Hindlimb muscle (tissue), 1 donor: ENCODE measurements at places on chromosomes 12 and 14. TPM values are rescaled to one million over a fixed set of nuclear protein-coding genes. Genes with fewer than 3 reads are reported as not detected.

The DCN gene
- polyA plus RNA-seq, result 1,243 TPM

The PDE6H gene
- not detected for polyA plus RNA-seq

The CDK2 gene
- 23.7 TPM for polyA plus RNA-seq

The KLRB1 gene
- 0.56 TPM for polyA plus RNA-seq

The MTERF2 gene
- polyA plus RNA-seq, result 26.2 TPM

The DIO3 gene
- polyA plus RNA-seq, result 3.7 TPM

The TAS2R8 gene
- polyA plus RNA-seq, result not detected

The SPRYD4 gene
- 3.0 TPM for polyA plus RNA-seq

The KRT79 gene
- 0.41 TPM for polyA plus RNA-seq

The AICDA gene
- 0.23 TPM for polyA plus RNA-seq

The STX2 gene
- 17.9 TPM for polyA plus RNA-seq

The TAS2R46 gene
- polyA plus RNA-seq, result not detected

The APPL2 gene
- 26.8 TPM for polyA plus RNA-seq

The HOXC4 gene
- 21.4 TPM for polyA plus RNA-seq

The AACS gene
- polyA plus RNA-seq, result 29.2 TPM

The CLEC2B gene
- 1.7 TPM for polyA plus RNA-seq

The GPRC5A gene
- 1.4 TPM for polyA plus RNA-seq

The FSCB gene
- polyA plus RNA-seq, result not detected

The MGP gene
- polyA plus RNA-seq, result 190 TPM

The KTN1 gene
- polyA plus RNA-seq, result 141 TPM

The OR11H6 gene
- not detected for polyA plus RNA-seq

The SLC17A8 gene
- 0.19 TPM for polyA plus RNA-seq

The SRRM4 gene
- polyA plus RNA-seq, result 0.31 TPM

The COA8 gene
- 59.0 TPM for polyA plus RNA-seq

The KLRD1 gene
- polyA plus RNA-seq, result 0.59 TPM

The APOF gene
- polyA plus RNA-seq, result not detected

The ACOT6 gene
- 0.19 TPM for polyA plus RNA-seq

The VAMP1 gene
- polyA plus RNA-seq, result 11.9 TPM

The PTPRB gene
- 15.9 TPM for polyA plus RNA-seq

The ETFBKMT gene
- polyA plus RNA-seq, result 3.0 TPM

The ART4 gene
- 0.22 TPM for polyA plus RNA-seq

The TMEM233 gene
- 4.9 TPM for polyA plus RNA-seq

The NTS gene
- polyA plus RNA-seq, result 0.74 TPM

The CD69 gene
- 0.74 TPM for polyA plus RNA-seq

The STAT6 gene
- polyA plus RNA-seq, result 43.1 TPM

The MRPL51 gene
- polyA plus RNA-seq, result 112 TPM

The FGD4 gene
- polyA plus RNA-seq, result 21.0 TPM

The PPP1R1A gene
- polyA plus RNA-seq, result 70.6 TPM

The GPR84 gene
- polyA plus RNA-seq, result 0.17 TPM

The ERG28 gene
- polyA plus RNA-seq, result 10.1 TPM

The KRT83 gene
- polyA plus RNA-seq, result not detected

The PXN gene
- polyA plus RNA-seq, result 233 TPM

The SLC6A15 gene
- 2.9 TPM for polyA plus RNA-seq

The DEPDC4 gene
- polyA plus RNA-seq, result 2.3 TPM

The NINJ2 gene
- polyA plus RNA-seq, result 3.2 TPM

The CCDC197 gene
- polyA plus RNA-seq, result 0.32 TPM

The PPFIBP1 gene
- polyA plus RNA-seq, result 36.8 TPM

The MORN3 gene
- polyA plus RNA-seq, result 0.54 TPM

The NOC4L gene
- polyA plus RNA-seq, result 16.2 TPM

The FOXN4 gene
- polyA plus RNA-seq, result 0.12 TPM

The LYSET gene
- polyA plus RNA-seq, result 16.0 TPM

The INHBC gene
- not detected for polyA plus RNA-seq

The MAPKAPK5 gene
- polyA plus RNA-seq, result 36.5 TPM

The PPM1H gene
- polyA plus RNA-seq, result 3.7 TPM

The TTC7B gene
- polyA plus RNA-seq, result 43.7 TPM

The CABP1 gene
- 2.5 TPM for polyA plus RNA-seq

The C12orf50 gene
- 0.27 TPM for polyA plus RNA-seq

The AMHR2 gene
- not detected for polyA plus RNA-seq

The HVCN1 gene
- polyA plus RNA-seq, result 4.4 TPM
